ENCODE measurements at places on chromosomes 16 and 17. TPM values are rescaled to one million over a fixed set of nuclear protein-coding genes. Genes with fewer than 3 reads are reported as not detected.

The PAGR1 gene
- 23.1 TPM for total RNA-seq

DNA sequence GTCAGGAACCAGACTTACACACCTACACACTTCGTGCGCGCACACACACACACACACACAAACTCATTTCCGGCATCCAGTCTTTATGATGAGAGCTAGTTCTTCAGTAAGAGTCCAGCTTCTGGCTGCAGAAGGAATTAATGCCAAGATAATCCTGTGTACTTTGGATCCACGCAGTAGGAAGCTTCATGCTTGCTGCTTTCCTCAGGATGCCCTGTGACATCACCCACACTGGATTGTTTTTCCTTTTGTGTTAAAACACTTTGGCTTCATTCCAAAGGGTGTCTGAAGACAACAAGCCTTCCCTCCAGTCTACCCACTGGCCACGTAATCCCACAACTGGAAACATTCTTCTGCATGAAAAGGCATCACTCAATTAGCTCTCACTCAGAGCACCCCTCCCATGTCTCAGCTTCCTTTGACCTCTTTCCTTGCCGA, 35.4 kb downstream of the KCNJ16 start:
- no peak for DNase-seq

The RUNDC3A gene
- not detected for total RNA-seq

GRCh38 chr16:86848821-86849220, 270.5 kb downstream of the FOXL1 start:
- DNase-seq: no peak

GRCh38 chr17:65074778-65075250, 18.3 kb upstream of the GNA13 start:
- no peak for DNase-seq

- DNase-seq: no peak
Observed at GRCh38 chr17:65433592-65433991, 127.9 kb downstream of the AXIN2 start.

The OR1F1 gene
- total RNA-seq: not detected

DNA sequence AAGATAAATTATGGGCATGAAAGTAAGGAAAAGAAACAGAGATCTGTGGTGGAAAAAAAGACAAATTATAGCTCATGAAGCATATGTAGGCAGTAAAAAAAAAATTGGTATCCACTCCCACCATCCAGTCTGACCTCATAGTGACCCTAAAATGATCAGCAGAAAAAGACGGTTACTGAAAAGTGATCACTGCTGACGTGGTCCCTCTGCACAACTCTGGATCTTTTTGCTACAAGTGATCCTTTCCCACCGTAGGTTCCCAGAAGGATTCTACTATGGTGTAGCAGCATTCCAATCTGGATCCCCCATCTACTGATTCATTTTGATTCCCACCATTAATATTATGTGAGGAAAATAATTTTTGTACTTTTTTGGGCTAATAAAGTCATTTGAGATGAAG, 10.9 kb upstream of the CHST6 start:
- DNase-seq: no peak

The GPRC5C gene
- total RNA-seq: 13.1 TPM

DNA sequence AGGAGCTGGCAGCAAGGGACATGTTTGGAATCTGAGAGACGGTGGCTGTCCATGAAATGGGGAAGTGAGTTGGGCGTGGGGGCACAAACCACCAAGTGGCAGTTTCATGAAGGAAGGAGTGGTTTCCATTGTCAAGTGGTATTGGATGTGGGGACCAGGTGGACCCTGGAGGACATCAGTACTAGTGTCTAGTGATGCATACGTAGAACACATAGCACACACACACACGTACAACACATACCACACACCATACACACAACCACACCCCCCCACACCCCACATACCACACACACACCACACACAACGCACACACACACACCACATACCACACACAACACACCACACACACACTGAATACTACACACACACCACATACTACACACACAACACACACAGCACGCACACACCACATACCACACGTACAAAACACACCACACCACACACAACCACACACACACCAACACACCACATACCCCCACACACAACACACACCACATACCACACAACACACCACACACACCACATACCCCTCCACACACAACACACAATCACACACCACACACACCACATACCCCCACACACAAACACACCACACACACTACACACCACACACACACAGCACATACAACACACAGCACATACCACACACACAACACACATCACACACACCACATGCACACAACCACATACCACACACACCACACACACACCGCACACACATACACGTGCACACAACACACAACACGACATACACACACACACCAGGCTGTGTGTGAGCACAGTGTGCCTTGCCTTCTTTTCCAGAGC, 41.1 kb upstream of the GSE1 start:
- no peak for DNase-seq

The TTLL6 gene
- not detected for total RNA-seq

The OSBPL7 gene
- total RNA-seq: 5.8 TPM

The CDH1 gene
- 1.8 TPM for total RNA-seq

DNA sequence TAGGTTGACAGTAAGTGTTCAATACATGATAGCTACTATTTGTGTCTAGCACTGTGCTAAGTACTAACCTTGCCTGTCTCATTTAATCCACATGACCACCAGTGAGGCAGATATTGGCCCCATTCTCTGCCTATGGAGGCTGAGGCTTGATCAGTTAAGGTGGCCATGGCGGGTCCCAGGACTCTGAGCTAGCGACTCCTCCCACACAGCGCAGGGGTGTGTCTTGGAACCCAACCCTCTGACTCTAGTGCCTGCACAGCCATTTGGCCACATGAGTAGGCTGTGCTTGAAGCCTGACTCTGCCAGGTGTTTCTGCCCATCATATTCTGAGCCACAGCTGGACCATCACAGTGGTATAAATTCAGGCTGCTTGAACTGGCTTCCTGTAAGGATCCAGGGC, 6.4 kb downstream of the NHERF1 start:
- DNase-seq: no peak

The EEF2K gene
- total RNA-seq: 23.6 TPM

DNA sequence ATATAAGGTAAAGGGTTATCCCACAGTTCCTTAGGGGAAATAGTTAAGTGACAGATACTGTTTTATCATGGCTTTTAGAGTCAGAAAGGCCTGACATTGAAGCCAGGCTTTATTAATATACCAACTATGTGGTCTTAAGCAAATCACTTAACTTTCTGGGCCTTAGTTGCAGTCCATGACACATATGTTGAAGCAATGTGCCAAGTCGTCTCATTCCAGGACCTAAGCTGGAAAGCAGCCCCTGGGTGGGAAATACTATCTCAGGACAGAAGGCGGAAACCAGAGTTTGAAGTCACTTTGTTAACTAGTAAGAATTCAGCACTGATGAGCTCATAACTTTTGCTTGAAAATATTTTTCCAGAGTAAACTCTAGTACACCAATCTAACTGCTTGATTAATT, 80.0 kb downstream of the USP32 start:
- no peak for DNase-seq

DNA sequence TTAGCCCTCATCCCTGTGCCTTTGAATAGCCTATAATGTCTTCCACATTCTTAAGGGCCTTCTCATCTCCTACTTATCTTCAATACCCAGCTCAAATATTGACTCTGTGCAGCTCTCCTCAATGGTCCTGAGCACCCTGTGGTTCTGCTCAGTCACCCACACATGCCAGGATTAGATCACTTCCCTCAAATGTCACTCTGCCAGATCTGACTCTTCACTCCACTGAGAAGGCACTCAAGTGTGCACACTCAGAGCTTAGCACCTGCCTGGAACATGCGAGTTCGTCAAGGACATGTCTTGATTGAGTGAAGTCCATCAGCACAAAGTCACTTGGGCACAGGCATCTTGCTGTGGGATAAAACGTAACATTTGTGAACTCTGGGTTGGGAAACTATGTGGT, 404.8 kb downstream of the CDH13 start:
- no peak for DNase-seq

DNA sequence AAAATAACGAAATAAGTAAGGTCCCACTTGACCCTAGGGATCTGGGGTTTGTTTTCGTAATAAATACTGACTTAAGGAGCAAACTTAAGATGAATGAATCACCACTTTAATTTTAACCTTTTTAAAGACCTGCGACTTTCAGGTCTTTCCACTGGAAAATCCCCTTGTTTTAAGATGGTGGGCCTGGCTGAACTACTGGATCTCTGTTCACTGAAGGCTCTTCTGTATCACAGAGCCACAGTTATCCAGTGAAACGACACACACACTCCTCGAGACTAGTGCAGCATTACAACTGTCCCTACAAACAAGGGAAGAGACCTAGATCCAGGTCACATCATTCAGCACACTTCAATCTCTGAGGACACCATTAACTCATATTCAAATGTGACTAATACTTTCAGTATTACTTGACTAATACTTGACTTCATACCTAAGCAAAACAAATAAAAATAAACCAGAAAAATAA, 299.0 kb downstream of the CEP112 start:
- DNase-seq: no peak

DNA sequence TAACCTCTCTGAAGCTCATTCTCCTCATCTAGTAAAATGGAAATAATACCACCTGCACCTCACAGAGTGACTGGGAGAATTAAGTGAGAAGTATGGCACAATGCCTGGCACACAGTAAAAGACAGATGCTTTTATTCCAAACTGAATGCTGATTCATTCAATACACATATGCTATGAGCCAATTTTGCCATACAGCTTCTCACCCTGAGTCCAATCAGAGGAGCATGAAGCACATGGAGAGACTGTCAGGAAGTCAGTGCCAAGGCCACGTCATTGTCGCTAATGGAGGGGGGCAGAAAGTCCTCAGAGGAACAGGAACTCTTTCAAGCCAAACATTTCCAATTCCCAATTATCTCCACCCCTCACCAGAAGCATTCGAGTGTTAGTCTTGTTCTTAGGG, 11.6 kb downstream of the MKS1 start:
- no peak for DNase-seq

GRCh38 chr17:39612291-39612894, 4.7 kb upstream of the NEUROD2 start:
- DNase-seq: no peak
